ENCODE measurements at places on chromosomes 12 and 14.

DNA sequence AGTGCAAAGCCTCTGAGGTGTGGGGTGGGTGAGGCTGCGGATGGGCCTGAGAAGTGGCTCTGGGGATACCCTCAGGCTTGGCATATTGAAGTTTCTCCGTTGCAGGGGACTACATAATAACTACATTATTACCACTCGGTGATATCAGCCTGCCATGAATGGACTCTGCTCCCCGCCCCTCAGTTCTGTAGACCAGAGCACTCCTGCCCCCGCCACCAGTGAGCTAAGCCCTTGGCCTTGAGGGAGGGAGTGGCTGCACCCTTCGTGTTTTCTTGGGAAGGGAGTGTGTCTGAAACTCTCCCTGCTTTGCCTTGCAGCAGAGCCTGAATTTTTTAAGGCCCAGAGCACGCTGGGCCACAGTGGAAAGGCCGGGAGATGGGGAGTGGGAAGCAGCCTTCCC lies 1.7 kb downstream of the ORAI1 start:
- no peak for DNase-seq

GRCh38 chr12:53748072-53748840 lies 3.5 kb downstream of the CISTR start:
- no peak for DNase-seq

- DNase-seq, result no peak
Observed at GRCh38 chr12:119012179-119012578, 30.8 kb downstream of the SRRM4 start.

DNA sequence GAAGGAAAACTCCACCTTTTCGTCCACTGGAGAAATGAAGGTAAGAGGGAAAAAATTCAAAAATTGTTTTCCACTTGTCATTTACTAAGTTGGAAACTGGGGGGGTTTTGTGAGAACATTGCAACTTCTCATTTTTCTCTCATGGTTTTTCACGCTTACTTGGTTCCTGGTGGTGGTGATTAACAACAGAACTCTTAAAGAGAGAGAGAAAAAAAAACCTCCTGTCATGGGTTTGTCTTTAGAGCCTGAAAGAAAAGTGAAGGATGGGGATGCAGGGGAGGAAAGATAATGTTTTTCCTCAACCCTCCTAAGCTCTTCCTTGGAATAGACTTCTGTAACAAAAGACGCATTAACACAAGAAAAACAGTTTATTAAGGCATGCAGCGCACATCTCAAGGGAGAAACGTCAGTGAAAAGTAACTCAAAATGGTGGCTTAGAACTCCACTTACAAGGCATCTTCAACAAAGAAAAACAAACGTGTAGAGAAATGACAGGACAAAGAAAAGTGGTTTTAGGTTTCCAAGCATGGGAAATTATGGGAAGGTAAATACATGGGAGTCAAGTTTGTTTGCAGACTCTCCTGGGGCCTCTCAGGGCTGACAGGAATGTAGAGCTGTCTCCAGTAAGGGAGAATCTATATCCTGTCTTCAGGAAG lies 81.9 kb upstream of the ATF7IP start:
- DNase-seq, result no peak

DNA sequence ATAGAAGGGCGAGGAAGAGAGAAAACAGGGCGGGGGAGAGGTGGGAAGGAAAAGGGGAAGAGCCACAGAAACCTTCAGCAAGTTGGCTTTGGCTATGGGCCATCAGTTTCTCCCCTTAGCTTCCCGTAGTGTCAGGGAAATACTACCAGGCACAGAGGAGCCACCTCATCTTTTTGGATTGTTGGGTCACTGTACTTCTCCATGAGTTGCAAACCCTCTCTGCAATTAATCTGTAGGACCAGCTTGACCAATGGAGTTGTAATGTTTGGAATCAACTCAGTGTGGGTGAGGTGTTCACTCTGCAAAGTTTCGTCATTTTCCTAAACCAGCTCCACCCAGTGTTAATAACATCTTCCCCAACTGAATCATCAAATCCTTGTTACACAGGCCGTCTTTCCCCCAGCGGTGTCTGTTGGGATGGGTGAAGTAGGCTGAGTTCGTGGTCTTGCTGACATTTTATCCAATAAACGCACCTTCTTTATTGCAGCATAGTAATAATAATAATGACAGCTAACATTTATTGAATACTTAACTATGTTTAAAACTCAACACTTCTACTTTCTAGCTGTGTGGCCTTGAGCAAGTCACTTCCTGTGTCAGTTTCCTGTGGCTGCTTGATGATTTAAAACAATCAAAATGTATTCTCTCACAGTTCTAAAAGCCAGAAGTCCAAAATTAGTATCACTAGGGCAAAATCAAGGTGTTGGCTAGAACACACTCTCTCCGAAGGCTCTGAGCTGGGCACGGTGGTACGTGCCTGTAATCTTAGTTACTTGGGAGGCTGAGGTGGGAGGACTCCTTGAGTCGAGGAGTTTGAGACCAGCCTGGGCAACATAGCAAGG lies 8.1 kb upstream of the GLTP start:
- no peak for DNase-seq

GRCh38 chr14:102554821-102555819 lies 37.3 kb upstream of the RCOR1 start:
- peak; percentile 44 for DNase-seq

GRCh38 chr14:102853648-102854047 lies 68.8 kb upstream of the AMN start:
- no peak for DNase-seq

DNA sequence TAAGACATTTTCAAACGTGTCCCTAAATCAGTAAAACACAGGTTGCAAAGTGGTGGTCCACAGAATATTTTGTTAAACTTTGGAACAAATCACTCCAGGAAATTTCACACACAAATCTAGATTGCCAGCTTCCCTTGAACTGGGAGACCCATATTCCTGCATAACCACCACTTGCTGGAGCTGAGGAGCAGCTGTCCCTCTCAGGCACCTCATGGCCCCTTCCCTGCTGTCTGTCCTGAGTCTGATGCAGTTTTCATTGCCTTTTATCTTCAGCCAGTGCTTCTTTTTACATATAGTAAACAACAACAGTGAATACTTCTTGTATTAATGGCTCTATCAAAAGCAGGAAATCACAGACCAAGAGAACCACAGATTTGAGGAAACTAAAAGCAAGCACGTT lies 289.3 kb downstream of the MED13L start:
- DNase-seq, result no peak

GRCh38 chr12:4943938-4944284 lies 34.2 kb downstream of the KCNA1 start:
- DNase-seq, result no peak

GRCh38 chr12:56836317-56836716 lies 73.2 kb downstream of the HSD17B6 start:
- no peak for DNase-seq

GRCh38 chr12:79665212-79665887 lies 25.4 kb downstream of the PAWR start:
- DNase-seq, result no peak

- DNase-seq, result no peak
Observed at GRCh38 chr12:106431839-106432411, 74.4 kb downstream of the POLR3B start.

DNA sequence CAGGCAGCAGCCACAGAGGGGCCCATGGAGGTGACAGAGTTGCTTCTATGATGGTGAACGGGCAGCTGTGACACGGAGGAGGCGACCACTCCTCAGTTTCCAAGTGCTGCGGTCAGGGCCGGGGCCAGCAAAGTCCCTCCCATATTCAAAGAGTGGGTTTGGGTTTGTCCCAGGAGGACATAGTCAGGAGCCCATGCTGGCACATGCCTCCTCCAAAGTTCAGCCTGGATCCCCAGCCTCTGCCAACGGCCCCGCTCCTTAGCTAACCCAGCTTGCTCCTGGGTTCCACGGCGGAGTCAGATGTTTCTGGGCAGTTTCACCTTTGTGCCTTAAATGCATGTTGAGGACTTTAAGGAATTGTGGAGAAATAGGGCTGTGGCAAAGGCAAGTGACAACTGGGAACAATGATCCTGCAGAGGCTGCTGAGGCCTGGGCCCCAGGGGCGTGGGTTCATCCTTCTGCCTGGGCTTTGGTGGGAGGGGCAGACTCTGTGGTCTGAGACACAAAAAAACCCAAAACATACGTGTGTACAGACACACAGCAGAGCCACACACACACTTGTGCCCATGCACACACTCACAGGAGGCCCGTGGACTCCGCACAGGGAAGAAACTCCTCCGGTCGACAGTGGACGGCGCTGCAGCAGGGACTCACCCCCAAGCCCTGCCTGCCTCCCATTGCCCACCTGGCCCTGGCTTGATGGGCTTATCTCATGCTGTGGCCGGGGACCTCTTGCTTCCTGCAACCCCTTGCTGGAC lies 399.4 kb downstream of the TMEM121 start:
- no peak for DNase-seq

DNA sequence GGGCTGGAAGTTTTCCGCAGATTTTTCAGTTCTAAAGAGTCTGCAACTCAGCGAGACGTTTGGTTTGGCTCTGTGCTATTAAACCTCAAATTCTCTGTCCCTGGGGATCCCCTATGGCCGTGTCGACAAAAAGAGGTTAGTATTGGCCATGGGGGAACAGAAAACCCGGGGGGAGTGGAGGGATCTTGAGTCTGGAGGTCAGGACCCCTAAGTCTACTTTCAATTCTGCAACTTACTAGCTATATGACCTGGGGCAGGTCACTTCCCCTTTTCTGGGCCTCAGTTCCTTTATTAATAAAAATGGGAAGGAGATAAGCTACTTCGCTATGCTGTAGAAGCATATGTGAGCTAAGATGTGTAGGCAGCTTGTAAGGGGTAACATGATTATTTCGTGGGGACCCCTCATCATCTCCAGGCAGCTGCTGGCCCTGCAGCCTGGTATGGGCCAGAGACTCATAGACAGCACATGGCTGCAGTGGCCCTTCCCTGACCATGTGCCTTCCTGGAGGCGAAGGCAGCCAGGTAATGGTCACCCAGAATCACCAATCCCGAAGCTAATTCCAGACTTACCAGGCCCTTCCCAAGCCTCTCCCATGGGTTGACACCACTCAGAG lies 8.6 kb downstream of the ASB2 start:
- DNase-seq, result no peak

All from endothelial cell (in vitro differentiated cells).